ENCODE measurements at places on chromosomes 13 and 19.

GRCh38 chr19:10503002-10503789 is at the start of gene KEAP1:
KEAP1 (minus strand) TSS chr19:10503356; CDS start chr19:10500033, 3,323 bp downstream.
- DNase-seq = no peak

DNA sequence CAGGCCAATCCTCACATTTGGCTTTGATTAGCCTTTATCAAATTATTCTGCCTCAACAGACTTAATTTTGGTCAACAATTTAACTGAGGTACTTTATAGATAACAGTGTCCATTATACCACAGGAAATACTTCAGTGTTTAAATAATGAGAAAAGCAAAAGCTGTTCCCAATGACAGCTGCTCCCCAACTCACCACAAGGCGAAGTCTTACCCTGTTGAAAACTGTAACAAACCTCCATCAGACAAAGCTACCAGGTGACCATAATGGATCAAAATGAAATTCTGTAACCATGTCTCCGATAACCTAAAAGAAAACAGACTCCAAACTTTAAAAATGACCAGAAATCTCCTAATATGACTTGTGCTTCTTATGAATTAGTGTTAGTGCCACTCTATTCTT is 50.3 kb downstream of the ZNF44 start:
- DNase-seq = no peak

- no peak for DNase-seq
Observed at GRCh38 chr13:46778095-46778494, 18.9 kb downstream of the ESD start.

- peak; percentile 38 for DNase-seq
Observed at GRCh38 chr19:38850976-38851621, 1.3 kb upstream of the HNRNPL start.

- no peak for DNase-seq
Observed at GRCh38 chr13:24063281-24063877, 97.1 kb upstream of the SPATA13 start.

All from effector memory CD8-positive, alpha-beta T cell (primary cell).